ENCODE measurements at places on chromosomes 16 and 17.

DNA sequence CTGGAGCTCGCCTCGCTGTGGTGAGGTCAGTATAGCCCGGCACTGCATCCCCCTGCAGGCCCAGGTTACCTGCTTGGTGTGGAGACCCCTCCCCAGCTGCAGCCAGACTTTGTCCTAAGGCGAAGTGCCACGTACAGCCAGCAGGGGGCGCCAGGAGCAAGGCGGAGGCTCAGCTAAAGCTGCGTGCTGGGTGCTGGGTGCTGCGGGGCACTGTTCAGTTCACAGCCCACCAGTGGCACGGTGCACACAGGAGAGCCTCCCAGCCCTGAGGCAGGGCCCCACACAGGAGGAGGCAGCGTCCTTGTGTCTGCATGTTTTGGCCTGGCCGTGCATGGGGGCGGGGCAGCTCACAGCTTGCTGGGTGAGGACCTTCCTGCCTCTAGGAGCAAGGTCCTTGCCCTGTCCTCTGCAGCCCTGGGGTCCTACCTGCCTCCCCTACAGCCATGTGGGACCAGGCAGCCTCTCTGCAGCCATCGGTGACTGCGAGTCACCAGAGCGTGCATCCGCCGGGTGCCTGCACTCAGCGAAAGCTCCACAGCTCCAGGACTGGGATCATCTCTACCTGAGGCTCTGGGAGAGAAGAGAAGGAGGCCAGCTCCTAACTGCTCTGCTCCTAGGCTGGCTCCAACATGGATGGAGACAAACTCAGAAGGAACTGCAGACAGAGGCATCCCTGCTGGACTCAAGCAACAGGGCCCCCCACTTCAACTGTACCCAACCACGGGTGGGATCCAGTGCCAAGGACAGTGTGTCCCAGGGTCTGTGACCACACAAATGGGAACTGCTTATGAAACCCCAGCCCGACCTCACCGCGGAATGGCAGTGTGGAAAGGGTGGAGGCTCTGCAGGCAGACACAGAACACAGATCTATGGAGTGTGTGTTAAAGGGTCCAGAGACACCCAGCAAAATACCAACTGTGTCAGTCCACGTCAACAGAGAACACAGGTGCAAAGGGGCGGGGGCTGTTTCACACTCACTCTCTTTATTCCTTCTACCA lies 19.0 kb downstream of the SLC7A5 start:
- no peak for DNase-seq

DNA sequence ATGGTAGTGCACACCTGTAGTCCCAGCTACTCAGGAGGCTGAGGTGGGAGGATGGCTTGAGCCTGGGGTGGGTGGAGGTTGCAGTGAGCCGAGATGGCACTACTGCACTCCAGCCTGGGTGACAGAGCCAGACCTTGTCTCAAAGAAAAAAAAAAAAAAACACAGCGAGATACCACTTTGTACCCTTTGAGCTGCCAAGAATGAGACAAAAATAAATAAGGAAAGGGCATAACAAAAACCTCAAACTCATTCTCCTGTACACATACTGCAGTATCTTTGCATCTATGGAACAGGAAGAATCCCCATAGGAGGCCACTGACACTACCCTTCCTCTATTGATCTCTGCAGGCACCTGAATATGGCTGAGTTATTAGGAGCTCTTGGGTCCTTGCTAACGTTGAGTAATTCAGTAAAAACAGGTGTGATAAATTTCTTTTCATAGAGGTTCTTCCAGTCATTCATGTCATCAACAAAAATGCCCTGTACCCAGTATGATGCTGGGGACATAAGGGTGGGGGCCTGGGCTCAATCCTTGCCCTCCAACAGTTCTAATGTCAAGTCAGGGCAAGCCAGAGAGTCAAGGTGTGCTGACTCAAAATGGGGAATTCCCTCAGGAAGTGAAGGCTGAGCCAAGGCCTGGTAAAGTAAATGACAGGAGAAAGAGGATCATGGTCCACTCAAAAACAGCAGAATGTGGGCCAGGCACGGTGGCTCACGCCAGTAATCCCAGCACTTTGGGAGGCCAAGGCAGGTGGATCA lies 26.9 kb downstream of the RANBP10 start:
- no peak for DNase-seq

DNA sequence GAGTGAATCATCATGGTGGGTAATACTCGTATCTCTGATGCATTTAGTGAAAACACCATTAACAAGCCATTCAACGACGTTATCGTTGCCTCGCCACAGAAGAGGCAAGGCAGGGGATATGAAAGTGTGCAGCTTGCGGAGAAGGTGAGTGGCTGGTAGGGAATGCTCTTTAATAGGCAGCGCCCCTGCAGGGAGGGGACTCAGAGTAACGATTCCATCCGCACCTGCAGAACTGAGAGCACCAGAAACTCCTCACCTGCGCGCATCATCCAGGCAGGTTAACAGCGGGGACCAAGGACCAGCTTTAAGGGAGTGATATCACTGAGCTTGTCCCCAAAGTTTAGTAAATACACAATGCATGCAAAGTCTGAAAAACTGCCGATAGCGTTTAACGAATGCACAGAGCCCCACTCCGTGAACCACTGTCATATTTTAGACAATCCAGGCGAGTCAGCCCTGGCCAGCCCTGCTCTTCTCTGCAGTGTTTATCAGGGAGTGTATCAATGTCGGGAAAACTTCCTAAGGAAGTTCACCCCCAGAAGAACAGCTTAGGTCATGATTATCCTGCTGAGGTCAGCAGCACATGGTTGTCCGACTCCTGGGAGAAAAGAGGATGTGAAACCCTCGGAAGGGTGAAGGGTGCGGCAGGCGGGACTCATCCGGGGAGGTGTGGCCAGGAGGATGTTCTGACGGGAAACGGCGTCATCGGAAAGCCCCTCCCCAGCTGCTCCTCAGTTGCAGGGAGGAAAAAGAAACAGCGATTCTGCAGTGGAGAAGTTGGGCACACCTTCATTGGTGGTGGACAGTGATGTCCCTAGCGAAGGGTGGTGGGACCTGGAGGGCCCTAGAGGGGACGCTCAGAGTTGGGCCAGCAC lies 68.5 kb upstream of the DNAH17 start:
- no peak for DNase-seq

GRCh38 chr16:13231365-13231764 lies 330.0 kb downstream of the SHISA9 start:
- DNase-seq = no peak

DNA sequence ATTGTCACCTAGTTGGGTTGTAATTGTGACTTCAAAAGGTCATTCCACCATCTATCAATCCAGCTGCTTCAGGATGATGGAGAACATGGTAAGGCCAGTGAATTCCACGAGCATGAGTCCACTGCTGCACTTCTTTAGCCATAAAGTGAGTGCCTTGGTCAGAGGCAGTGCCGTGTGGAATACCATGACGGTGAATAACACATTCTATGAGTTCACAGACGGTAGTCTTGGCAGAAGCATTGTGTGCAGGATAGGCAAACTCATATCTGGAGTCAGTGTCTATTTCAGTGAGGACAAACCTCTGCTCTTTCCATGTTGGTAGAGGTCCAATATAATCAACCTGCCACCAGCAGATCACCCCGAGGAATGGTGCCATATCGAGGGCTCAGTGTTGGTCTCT lies 650.9 kb downstream of the KCNJ2 start:
- no peak for DNase-seq

DNA sequence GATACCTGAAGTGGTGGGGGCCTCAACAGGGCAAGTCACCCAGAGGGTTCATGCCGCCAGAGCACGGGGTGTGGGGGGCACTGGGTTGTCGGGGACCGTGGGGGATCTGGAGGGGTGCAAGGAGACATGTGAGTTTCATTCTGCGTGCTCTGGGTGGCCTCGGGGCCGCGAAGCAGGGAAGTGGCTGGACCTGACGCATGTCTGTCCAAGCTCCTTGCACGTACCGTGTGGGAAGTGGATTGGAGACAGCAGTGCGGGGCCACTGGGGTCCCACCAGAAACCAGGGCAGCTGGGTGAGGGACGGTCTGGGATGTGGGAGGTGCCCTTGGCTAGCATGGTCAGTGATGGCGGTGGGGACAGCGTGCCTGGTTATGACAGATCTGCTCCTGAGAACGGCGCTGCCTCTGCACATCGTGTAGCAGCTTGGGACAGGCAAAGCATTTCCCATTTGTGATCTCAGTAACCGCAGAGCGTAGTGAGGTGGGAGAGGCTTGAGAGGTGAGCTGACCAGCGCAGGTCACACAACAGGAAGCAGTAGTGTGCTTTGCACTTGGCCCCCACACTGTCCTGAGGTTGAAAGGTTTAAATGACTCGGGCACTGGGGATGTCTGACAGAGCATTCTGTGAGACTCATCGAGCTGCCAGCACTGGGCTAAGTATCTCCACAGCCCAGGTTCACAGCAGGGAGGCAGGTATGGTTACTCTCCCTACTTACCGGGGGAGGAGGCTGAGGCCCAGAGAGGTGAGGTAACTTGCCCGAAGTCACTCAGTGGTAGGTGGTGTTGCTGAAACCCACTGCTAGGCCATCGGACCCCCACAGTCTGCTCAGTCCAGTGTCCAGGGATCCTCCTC lies 114.4 kb downstream of the SOCS1 start:
- DNase-seq = no peak

DNA sequence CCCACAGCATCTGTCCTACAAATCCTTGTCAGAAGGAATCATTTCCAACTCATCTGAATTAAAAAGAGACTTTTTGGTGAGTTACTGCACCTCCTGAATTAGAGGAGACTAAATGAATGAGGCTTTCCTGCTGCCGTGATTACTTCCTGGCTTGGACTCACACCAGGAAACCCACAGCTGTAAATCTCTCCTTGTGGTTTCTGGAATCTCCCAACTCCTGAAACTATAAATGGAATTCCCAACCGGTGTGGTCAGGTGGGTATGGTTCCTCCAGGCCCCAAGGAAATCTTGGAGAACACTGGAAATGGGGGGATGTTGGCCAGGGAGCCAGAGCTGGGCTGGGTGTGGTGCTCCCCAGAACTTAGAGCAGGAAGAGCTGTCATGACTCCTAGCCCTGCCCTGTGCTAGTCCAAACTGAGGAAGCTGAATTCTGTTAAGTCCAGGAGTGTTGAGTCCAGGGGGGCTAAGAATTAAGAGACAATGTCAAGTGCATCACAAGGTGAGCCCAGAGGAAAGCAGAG lies 216.4 kb downstream of the GSG1L start:
- DNase-seq = peak; percentile 8

DNA sequence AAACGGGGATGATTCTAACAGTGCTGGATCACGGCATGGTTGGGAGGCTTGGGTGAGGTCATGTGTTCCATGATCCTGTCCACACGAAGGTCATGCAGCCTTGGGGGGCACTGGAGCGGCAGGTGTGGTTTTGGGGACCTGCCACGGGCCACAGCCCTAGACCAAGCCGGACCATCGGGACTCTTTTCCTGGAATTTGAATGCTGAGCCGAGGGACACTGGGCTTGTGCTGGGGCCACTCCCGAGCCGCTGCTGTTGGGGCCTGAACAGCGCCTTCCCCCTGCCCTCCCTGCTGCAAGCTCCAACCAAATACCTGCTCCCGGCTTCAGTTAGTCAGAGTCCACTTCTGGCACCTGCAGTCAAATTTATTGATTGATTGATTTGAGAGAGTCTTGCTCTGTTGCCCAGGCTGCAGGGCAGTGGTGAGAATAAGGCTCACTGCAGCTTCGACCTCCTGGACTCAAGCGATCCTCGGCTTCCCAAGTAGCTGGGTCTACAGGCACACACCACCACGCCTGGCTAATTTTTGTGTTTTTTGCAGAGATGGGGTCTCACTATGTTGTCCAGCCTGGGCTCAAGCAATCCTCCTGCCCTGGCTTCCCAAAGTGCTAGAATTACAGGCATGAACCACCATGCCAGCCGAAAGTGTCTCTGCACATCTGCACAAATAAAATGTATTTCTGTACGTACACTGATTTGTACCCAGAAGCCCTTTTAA lies 37.2 kb upstream of the SLC38A10 start:
- DNase-seq = no peak

DNA sequence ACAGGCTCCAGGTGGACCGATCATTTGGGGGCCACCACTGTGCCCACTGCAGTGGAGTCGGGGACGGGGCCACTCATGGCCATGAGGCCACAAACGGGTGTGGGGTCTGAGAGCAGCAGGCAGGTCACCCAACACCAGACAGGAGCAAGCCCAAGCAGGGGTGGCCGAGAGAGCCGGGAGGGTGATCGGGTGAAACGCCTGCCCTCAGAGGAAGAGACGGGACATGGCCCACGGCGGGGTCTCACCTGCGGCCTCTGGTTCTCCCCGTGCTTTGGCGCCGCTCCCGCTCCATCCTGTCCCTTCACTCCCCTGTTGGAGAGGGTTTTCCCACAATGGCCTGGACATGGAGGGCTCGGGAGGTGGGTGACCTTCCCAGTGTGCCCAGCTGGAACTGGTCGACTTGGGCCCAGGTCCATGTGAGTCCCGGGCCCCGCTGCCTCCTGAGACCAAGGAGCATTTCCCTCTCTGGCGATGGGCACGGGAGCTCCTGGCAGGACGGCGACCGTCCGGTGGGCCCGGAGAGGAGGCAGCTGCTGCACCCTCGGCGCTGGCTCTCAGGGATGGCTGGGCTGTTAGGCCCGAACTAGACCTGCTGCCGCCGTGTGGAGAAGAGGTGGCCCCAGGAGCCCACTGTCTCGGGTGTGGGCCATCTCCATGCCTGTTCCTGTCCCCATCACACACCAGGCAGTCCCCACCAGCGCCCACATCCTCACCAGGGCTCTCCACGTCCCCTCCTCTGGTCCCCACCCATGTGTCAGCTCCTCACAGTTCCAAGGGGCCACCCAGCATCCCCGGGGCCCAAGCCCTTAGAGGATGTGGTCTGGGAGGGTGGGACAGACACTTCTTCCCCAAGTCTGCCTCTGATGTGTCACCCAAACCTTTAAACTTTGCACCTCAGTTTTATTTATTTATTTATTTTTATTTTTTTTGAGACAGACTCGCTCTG lies 13.4 kb upstream of the BAHCC1 start:
- DNase-seq = no peak

DNA sequence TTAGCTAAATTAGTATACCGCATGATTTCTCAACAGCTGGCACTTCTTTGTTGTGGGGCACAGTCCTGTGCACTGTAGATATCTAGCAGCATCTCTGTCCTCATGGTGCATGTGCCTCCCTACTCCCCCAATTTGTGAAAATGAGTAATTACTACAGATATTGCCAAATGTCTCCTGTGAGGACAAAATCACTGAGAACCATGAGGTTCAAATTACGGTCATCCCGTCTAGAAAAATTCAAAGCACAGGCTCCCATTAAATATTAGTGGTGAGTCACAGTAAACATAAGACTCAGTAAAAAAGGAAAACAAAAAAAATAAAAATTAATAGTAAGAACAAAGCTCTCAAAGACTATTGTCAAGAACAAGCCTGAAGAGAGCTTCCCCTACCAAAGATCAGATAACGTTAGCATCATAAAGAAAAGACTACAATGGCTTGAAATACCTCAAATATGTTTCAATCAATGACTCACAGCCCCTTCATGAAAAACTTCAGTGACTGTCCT lies 57.8 kb downstream of the STH start:
- DNase-seq = no peak

- DNase-seq = no peak
Measured at GRCh38 chr17:65066901-65067300, 10.4 kb upstream of the GNA13 start.

DNA sequence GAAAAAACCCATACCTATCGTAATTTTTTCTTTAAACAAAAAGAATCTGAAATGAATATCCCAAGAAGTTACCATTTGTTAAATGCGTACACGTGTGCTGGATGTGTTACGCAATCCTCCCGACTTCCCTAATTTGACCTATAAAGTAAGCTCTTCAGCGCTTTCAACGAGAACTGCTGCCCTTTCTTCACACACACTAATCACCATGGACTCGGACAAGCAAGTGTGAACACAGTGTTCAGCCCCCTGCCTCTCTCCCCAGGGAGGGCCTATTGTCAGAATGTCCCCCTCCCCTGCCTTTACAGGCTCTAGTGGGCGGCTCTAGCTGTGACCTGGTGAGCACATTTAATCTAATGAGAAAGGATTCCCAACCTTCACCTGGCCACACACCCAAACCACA lies 216.1 kb downstream of the CEP112 start:
- DNase-seq = no peak
